ENCODE measurements at places on chromosomes 6 and 20.

DNA sequence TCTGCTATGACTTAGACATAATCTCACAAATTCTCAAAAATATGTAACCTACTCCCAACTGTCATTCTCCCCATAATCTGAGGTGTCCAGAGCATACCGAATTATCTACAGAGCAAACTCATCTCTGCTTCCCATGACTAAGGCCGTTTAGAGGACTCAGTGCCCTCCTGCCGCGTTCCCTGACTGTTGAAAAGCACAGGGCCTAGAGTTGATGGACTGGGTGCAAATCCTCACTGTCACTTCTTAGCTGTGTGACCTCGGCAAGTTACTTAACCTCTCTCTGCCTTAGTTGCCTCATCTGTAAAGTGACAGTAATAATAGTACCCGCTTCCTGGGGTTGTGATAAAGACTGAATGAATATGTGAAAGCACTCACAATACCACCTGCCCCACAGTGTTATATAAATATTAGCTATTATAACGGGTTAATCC lies 4.7 kb upstream of the TUBB2A start:
- DNase-seq: peak; percentile 82

GRCh38 chr20:33229843-33230242 lies 6.0 kb upstream of the BPIFA1 start:
- DNase-seq: no peak

DNA sequence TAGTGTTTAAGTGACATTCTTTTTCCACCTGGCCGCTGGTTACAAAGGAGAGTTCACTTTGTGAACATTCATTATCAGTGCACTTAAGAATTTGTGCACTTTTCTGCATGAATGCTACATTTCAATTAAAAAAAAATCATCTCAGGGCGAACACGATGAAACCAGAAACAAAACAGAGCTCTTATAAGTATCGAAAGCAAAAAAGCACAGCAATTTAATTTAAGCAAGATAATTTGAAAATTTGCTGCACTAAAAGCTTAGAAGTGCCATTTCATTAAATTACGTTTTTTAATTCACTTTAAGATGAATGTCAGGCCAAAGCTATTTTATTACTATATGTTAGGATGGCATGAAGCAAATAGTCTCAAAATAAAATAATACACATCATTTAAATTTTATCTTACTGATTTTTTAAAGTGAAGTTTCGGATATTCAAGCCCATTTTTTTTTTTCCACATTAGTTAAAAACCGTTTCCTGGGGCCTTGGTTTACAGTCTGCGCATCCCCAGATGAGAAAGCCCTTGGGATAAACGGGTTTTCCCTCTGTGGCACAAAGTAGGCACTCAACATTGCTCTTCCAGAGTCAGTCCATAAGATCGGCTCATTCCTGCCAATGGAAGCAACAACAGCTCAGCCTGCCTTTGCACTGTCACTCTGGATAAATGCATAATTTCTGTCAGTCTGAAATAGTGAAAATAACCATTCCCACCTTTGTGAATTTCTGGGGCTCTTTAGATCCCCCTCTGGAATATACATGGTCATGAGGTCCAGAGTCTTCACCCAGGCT lies 80.1 kb downstream of the FYN start:
- no peak for DNase-seq

- peak; percentile 66 for DNase-seq
Measured at GRCh38 chr20:31894980-31895675, 24.7 kb downstream of the TTLL9 start.

DNA sequence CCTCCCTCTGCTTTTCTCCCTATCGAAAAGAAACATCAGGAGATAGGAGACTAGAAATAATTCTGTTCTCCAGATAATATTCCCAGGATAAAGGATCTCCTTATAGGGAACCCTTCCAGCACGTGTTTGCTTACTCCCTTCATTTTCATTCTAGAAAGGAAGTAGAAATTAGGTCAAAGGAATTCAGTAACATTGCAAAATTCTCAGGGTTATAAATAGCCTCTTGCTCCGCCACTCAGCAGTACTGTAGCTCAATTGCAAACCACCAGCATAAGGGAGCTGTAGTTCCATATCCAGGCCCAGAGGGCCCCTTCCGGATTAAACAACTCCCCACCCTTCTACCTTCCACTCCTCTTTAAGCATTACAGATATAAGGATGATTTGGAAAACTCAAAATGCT lies 6.2 kb downstream of the ELMO2 start:
- DNase-seq: peak; percentile 86

DNA sequence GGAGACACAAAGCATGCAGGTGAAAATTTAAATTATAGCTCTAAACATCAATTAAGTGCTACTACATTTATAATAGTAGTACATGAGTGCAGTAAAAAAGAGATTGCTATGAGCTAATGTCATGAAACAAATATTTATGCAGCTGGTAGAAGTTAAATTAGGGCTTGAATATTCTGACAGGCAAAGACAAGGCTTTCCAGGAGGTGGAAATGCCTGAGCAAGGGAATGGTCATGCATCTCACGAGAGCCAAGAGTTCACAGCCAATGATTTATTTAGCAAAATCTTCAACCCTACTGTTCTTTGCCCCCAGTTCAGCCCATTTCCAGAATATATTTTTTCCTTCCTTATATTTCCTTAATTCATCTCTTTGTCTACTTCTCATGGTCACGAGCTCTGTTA lies 128.9 kb downstream of the HIVEP2 start:
- DNase-seq: no peak
